Substantia nigra (tissue), 51 donors: ENCODE measurements at places on chromosomes 1 and 21.
A peak's percentile ranks its signal among the peaks of the same experiment; 100 is the strongest.

GRCh38 chr1:246638941-246639655, 72.8 kb downstream of the CNST start:
- DNase-seq, result no peak

GRCh38 chr1:157955857-157956256, 37.6 kb upstream of the KIRREL1 start:
- DNase-seq, result no peak

GRCh38 chr1:65958561-65959350, 166.1 kb downstream of the PDE4B start:
- no peak for DNase-seq

GRCh38 chr1:244050835-244051444, at the start of gene ZBTB18:
Gene ZBTB18 (plus strand): TSS chr1:244051283. CDS start chr1:244051432, 149 bp downstream.
- peak; percentile 69 for DNase-seq

GRCh38 chr1:64540265-64540791, 70.4 kb downstream of the CACHD1 start:
- no peak for DNase-seq

DNA sequence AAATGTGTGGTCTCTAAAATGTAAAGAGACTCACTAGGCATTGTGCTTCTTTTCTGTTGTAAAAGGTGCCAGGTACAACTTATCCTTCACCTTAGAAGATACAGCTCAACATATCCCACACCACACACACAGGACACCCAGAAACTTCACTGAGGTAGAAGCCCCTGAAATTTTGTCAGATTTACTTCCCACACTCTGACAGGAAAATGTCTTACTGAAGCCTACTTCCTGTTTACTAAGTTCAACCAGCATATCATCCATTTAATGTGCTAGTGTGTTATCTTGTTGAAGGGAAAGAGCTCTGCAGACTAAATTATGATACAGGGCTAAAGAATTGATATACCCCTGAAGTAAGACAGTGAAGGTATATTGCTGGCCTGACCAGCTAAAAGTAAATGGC, 39.9 kb upstream of the INSL5 start:
- DNase-seq, result no peak

DNA sequence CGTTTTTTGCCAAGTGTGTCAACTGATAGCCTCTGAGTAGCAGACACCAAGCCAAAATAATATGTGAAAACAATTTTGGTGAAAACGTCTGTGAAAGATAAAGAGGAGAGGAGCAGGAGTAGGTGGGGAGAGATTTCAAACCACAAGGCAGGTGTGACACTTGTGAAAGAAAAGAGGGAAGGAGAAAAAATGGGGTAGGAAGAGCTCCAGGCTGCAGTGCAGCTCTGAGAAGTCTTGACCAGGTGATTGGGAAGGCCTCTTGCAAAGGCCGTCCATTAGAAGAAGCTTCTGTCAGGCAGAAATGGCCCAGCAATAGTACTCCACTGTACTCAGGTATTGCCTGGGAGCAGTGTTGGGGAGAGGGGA, 10.6 kb upstream of the RAVER2 start:
- DNase-seq, result no peak

- DNase-seq, result no peak
Measured at GRCh38 chr1:54842206-54842915, 41.2 kb upstream of the TTC22 start.

DNA sequence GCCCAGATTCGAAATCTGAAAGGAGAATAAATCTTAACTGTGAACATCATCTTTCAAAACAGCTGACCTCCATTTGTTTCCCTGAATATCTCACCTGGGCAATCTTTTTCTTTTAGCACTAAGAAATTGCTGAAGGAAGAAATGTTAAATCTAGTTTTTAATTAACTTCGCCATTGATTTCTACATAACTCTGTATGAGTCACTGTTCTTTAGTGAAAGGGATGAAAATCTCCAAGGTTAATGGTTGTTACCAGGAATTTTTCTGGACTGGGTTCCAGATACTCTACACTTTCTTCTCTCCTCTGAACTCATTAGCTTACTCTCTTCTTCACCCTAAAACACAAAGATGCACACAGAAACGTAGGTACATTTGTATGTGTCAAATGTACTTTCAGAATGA, 235.7 kb downstream of the BACH1 start:
- no peak for DNase-seq

DNA sequence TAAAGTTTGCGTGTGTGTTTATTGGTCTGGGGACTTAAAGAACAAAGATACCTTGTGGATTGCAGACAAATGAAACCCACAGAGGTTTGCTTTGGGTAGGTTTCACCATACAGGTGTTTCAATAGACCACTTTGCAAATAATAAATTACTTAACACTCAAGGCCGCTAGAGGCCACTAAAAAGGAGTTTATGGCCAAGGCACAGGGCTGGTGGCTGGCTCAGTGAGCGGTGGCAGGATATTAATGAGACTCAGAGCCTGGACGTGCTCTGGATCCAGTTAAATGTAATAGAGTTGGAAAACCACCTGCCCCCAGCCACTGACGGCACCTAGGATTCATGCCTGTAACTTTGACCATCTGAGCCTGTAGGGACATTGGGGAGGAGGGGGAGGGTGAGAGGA, 44.5 kb downstream of the LRRC38 start:
- no peak for DNase-seq
